Activated CD4-positive, alpha-beta T cell treated with anti-CD3 and anti-CD28 coated beads, Interleukin-2, amount 10 ng/mL, durations not matched to agents 7 days and 5 days (primary cell): ENCODE measurements at places on chromosomes 5 and 9. TPM values are rescaled to one million over a fixed set of nuclear protein-coding genes. Genes with fewer than 3 reads are reported as not detected.

The GPSM1 gene
- total RNA-seq, result 2.7 TPM

The FOXD1 gene
- total RNA-seq, result not detected

The TMEM8B gene
- 4.0 TPM for total RNA-seq

The MTAP gene
- total RNA-seq, result 51.8 TPM

The FASTKD3 gene
- 14.7 TPM for total RNA-seq
